Stimulated activated CD4-positive, alpha-beta T cell treated with anti-CD3 and anti-CD28 coated beads, TNF-alpha, amount 100 ng/mL, for 24 hours (primary cell): ENCODE measurements at places on chromosomes 2 and 18.

GRCh38 chr2:144498277-144498676 lies 21.6 kb downstream of the ZEB2 start:
- DNase-seq: no peak

- no peak for DNase-seq
Measured at GRCh38 chr2:73035899-73036711, 35.4 kb downstream of the SFXN5 start.

GRCh38 chr2:6992794-6993228 lies 75.6 kb downstream of the RNF144A start:
- no peak for DNase-seq

GRCh38 chr18:53944721-53945120 lies 279.7 kb downstream of the MBD2 start:
- no peak for DNase-seq

- no peak for DNase-seq
Measured at GRCh38 chr2:187702157-187702556, 147.9 kb upstream of the TFPI start.

GRCh38 chr2:10500601-10501361 lies 52.7 kb upstream of the ODC1 start:
- no peak for DNase-seq

- no peak for DNase-seq
Measured at GRCh38 chr2:230781130-230781797, 68.6 kb downstream of the CAB39 start.

DNA sequence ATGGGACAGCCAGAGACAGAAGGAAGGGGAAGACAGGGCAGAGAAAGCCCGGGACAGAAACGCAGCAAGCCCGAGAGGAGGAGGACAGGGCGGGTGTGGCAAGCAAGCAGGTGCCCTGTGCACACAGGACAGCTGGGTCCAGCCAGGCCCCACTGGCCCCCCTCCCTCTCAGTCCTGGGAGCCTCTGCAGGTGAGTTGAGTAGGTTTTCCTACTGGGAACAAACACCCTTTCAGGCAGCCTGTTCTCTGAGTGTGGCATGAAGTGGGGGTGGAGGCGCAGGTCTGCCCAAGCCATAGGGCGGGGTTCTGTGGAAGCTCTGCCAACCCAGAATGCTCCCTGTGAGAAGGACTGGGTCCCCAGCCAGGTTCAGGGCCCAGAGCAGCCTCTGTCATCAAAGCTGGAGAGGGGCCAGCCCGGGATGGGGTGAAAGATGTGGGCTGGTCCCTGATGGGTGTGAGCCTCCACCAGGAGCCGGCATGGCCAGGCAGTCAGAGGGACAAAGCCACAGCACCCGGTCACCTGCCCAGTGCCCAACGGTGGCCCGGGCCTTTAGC lies 129.4 kb downstream of the TFCP2L1 start:
- no peak for DNase-seq
